Right atrium auricular region (tissue), 2 donors: ENCODE measurements at places on chromosomes 13 and 19. TPM values are rescaled to one million over a fixed set of nuclear protein-coding genes. Genes with fewer than 3 reads are reported as not detected.

The KLK2 gene
- not detected for total RNA-seq

The NR2F6 gene
- total RNA-seq: 63.6 TPM

The MYO1F gene
- total RNA-seq: 10.8 TPM

The CYP4F2 gene
- not detected for total RNA-seq

The SYDE1 gene
- total RNA-seq: 17.3 TPM

The GRIN3B gene
- total RNA-seq: not detected

DNA sequence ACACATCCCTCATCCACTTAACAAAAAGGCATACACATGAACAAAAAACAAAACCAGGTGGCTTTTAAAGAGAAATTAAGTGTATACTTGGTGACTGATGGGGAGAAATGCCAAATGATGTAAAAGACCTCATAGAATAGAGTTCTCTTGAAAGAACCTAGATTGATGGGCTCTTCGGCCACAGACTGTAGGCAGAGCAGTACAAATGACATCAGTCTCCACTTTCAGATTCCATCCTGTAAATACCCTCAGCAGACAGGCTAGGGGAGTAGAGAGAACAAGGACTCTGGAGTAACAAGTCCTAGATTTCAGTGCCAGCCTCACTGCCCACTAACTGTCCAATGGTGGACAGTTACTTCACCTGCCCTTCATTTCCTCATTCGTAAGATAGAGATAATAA lies 203.8 kb downstream of the MZT1 start:
- no peak for DNase-seq

- DNase-seq: no peak
These were observed 469 bp downstream of the COX6B2 start for GRCh38 chr19:55353803-55354697.

- DNase-seq: no peak
These were observed 1687.5 kb downstream of the EFNB2 start for GRCh38 chr13:104847922-104848321.

GRCh38 chr13:112159575-112160547 lies 92.9 kb downstream of the SOX1 start:
- no peak for DNase-seq

- DNase-seq: no peak
These were observed 3.4 kb downstream of the CACNG6 start for GRCh38 chr19:53994811-53995210.

- no peak for DNase-seq
These were observed 60.9 kb downstream of the PEX11G start for GRCh38 chr19:7427944-7428343.

GRCh38 chr19:15304140-15304705 lies 28.1 kb downstream of the BRD4 start:
- no peak for DNase-seq

GRCh38 chr13:34869696-34870095 lies 72.4 kb upstream of the NBEA start:
- no peak for DNase-seq

DNA sequence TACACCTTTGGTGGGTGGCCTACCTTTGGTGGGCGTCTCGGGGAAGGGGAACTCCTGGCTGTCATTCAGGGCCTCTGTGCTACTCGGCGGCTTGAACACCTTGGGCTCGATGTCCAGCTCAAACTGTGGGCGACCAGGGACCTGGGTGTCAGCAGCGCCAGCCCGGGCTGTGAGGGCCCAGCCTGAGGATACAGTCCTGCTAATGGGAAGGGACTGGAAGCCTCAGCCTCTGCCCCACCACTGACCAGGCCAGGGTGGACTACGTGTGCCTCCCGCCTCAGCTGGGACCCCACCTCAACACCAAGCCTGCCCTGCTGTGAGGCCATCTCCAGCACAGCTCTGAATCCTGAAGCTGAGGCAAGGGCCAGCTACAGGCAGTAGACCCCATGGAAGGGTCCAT lies 7.7 kb downstream of the TMEM259 start:
- DNase-seq: no peak

DNA sequence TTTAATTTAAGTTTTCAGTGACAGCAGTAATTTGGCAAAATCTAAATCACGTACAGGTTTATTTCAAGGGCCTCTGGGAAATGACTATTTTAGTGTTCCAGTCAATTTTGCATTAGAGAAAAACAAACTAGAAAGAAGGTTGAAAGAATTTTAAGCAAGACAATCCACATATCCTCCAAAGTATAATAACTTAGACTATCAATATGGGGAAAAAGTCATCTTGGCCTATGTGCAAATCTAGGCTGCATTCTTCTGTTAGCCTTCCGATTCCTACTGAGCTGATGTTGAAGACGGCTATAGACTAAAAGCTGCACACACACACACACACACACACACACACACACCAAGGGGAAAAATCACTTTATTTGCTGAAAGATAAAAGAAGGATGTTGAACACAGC lies 81.3 kb downstream of the SLITRK6 start:
- no peak for DNase-seq

- DNase-seq: no peak
These were observed 31.0 kb upstream of the MBNL2 start for GRCh38 chr13:97191142-97191541.

DNA sequence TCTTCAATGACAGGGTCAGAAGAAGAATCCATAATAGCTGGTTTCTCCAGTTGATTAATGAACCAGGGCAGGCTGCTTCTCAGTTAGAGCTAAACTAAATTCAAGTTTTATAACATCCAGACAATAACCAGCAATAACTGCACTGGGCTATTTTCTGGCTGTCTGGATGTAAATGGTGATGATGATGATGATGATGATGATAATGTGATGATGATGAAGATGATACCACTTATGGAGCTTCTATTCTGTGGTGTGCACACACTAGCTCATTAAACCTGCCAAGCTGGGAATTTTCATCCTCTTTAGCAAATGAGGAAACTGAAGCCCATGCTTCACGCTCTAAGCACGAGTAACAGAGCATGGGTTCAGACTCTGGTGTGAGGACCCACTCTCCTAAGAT lies 132.2 kb downstream of the OXGR1 start:
- no peak for DNase-seq

- DNase-seq: no peak
These were observed 12.9 kb downstream of the GZMM start for GRCh38 chr19:556611-557382.

DNA sequence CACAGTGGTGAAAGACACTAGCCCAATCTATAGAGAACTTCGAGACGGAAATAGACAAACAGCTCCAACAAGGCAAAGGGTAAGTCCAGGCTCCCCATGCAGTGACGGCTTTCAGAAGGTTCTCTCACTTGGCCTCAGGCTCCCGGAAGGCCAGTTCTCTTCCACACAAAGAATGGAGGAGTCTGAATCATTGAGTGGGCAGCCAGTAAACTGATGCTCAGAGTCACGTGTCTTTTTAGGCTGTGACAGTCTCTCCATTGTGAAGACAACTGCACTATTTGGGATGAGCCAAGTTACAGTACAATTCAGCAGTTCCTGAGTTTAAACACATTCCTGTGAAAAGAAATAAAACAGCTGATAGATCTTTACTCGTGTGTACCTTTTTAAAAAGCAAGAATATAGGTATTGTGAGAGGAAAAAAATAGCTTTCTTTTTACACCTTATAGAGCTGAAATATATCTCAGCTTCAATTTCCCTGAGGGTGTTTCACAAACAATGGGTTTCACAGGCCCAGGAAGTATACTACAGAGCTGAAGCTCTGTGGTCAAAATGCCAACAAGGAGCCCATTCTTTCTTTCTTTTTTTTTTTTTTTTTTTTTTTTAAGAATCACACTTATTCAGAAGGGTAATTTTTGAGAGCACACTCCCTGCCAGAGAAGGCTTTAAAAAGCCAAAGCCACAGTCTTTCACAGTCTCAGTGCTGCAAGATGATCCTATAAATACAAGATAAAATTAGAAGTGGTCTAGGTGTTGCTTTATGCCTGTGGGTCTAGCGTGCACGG lies 135.1 kb downstream of the FREM2 start:
- DNase-seq: no peak

- DNase-seq: no peak
These were observed 6.2 kb downstream of the PEAK3 start for GRCh38 chr19:2275588-2276428.

GRCh38 chr19:44573627-44574026 lies 39.7 kb upstream of the IGSF23 start:
- DNase-seq: no peak

- no peak for DNase-seq
These were observed 2841.1 kb upstream of the PCDH20 start for GRCh38 chr13:64256751-64257150.
